Activated naive CD4-positive, alpha-beta T cell (primary cell): ENCODE measurements at places on chromosomes 5 and 9.

GRCh38 chr5:158143081-158143480 lies 284.1 kb upstream of the CLINT1 start:
- no peak for DNase-seq

- no peak for DNase-seq
Observed at GRCh38 chr9:89465001-89465451, 32.9 kb downstream of the SEMA4D start.

- no peak for DNase-seq
Observed at GRCh38 chr9:130936285-130937117, 2.5 kb downstream of the FIBCD1 start.

- no peak for DNase-seq
Observed at GRCh38 chr9:92740009-92740408, 24.6 kb downstream of the BICD2 start.

DNA sequence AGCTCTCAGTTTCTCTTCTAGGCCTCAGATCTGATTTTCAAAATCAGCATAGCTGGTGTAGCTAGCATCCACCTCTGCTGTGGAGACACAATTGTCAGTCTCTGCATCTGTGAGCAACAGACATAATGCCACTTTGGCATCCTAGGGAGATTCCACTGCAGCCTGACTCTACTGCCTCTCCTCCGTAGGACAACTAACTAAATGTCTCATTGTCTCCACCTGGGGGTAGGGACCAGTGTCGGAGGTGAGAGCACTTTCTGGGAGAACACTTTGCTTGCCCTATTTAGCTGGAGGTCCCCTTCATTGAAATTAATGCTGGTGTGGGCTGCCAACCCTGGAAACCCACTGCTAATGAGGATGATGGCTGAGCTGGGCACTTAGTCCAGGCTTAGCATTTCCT lies 1.4 kb downstream of the PPP3R2 start:
- DNase-seq = no peak

- no peak for DNase-seq
Observed at GRCh38 chr5:98463676-98464075, 309.8 kb upstream of the RGMB start.

DNA sequence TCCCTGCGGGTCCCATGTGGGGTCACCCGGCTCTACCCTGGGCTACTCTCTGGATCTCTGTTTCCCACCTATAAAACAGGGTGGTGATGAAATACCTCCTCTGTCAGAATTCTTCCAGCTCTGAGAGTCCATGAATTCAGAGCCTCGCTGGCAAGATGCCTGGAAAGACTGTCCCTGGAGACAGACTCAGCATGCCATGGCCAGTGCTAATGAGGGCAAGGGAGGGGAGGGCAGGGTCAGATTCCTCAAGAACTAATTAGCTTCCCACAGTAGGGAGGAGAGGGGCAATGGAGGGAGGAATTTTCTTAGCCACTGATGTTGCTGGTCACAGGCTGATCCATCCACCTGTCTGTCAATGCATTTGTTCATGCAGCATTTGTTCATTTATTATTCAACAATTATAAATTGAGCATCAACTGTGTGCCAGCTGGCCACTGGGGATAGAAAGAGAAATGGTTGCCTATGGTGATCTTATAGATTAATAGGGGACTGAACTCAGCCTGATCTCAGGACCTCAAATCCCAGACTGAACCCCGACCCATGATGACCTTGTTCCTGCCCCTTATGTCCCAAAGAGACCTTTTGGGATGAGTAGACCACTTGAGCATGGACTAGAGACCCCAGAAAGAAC lies 4.7 kb downstream of the SYNPO start:
- DNase-seq = no peak

GRCh38 chr5:56286015-56286884 lies 53.1 kb upstream of the ANKRD55 start:
- DNase-seq = no peak

- DNase-seq = no peak
Observed at GRCh38 chr9:2116073-2116472, 100.9 kb downstream of the SMARCA2 start.

GRCh38 chr5:65704621-65705239 lies 17.2 kb downstream of the SGTB start:
- no peak for DNase-seq

GRCh38 chr5:67341478-67341877 lies 144.9 kb upstream of the CD180 start:
- DNase-seq = no peak

DNA sequence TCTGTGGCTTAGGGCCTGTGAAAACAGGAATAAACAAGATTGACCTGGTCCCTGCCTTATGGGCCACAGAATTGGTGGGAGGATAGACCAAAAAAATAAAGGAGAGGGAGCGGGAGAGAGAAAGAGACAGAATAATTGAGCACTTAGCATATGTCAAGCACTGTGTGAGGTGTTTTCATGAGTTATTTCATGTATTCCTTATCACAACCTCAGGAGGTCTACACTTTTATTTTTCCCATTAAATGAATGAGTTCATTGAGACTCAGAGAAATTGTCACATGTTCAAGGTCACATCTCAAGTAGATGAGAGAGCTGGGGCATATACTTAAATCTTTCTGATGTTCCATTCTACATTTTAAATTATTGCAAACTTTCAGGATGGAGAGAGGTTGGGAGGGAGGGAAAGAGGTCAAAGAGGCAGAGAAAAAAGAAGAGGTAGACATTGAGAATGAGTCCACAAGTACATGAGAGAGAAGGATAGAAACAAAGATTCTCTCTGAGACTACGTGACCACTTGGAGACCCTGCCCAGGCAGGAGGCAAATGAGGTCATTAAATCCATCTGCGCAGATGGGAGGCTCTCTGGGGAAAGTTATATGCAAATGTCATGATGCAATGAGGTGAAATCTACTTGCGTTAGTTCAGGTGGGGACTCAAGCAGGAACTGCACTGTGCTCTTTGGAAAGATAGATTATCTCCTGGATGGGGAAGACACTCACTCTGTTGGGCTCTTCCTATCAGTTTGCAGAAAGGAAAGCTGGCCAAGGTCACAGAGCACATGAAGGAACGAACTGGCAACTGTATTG lies 241.5 kb downstream of the PAPPA start:
- no peak for DNase-seq

GRCh38 chr5:1541702-1542400 lies 18.1 kb upstream of the LPCAT1 start:
- DNase-seq = no peak

GRCh38 chr9:106450549-106450948 lies 412.4 kb upstream of the ZNF462 start:
- DNase-seq = no peak

DNA sequence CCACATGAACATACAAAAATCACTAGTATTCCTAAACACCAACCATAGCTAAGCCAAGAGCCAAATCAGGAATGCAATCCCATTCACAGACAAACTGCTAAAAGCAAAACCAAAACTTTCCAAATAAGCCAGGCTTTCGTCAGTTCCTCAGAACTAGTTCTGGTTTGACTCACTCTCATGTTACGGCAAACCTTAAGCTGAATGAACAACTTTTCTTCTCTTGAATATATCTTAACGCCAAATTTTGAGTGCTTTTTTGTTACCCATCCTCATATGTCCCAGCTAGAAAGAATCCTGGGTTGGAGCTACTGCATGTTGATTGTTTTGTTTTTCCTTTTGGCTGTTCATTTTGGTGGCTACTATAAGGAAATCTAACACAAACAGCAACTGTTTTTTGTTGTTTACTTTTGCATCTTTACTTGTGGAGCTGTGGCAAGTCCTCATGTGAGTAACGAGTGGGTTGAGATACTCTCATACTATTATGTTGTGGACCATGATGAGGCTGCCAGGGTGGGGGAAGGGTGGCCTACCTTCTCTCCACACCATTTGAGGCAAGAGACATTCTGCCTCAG lies at the start of gene PDCD1LG2:
Gene PDCD1LG2 (plus strand): TSS at position 172 of the 572 bp plus-strand sequence. CDS start 12,016 bp downstream, outside the sequence.
- DNase-seq = no peak

GRCh38 chr5:81895307-81895706 lies 76.5 kb upstream of the ATG10 start:
- DNase-seq = no peak

GRCh38 chr5:117107859-117108258 lies 533.2 kb upstream of the SEMA6A start:
- no peak for DNase-seq

DNA sequence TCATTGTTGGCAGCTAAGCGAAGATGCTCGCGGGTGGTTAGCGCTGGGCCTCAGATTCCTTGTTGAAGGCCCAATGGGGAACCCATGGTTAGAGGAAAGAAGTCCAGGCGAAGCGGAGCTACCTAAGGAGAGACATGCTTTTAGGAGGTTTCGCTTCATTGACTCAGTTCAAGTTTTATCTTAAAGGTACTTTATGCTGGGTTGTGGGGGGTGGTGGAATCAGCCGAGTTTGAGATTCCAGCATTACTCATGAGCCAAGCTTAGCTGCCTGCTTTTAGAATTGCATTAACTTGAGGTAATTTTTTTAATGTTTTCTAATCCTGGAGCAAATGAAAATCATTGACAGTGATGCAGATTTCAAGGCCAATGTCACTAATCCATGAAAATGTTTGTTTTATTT lies 16.1 kb downstream of the MEGF10 start:
- DNase-seq = no peak

- no peak for DNase-seq
Observed at GRCh38 chr5:150632305-150633160, 7.9 kb upstream of the SYNPO start.

DNA sequence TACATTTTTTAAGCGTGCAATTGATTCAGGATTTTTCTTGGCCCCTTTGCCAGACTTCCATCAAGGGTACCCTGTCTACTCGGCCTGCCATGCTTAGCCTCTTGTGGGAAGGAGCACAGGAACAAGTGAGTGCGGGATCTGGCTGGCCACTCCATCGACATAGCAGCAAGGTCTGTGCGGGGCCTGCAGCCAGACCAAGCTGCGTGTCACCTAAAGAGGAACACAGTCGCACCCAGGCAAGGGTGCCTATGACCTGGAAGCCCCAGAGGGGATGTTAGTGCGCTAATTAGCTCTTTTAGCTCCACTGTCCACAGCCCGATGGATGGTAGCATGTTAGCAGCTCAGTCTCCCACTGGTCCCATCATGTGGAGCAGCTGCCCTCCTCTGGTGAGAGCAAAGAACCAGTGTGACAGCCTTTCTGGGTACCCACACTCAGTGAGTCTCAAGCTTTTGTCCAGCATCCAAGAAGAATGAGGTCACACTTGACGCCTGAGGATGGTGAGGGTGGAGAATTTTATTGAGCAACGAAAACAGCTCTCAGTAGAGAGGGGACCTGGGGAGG lies 38.7 kb downstream of the FTMT start:
- DNase-seq = no peak

- DNase-seq = no peak
Observed at GRCh38 chr5:109788596-109788995, 98.9 kb downstream of the MAN2A1 start.

DNA sequence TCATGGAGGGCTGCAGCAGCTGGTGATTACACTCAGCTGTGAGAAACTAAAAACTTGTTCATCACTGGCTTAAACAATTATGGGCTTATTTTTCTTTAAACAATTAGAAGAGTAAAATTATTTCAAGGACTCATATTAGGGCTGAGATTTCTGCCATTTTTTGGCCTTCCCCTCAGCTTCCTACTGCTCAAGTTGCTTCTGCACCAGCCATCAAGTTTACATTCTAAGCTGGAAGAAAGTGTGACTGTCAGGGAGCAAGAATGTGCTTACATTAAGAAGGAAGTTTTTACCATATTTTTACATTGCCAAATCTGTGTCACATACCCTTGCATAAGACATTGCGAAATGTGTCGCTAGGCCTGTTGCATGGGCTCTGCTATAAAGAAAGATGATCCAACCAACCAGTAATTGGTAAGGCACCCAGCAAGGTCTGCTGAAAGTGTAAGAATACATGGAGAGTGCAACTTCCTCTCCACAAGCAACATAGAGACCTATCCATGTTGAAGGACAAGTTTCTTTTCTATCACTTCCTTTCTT lies 260.3 kb upstream of the CDH10 start:
- no peak for DNase-seq

- no peak for DNase-seq
Observed at GRCh38 chr5:141485321-141486055, 658 bp downstream of the PCDHGC4 start.

GRCh38 chr5:16754601-16755000 lies 137.8 kb upstream of the RETREG1 start:
- no peak for DNase-seq

GRCh38 chr9:107486674-107487520 lies 2.7 kb downstream of the KLF4 start:
- no peak for DNase-seq

DNA sequence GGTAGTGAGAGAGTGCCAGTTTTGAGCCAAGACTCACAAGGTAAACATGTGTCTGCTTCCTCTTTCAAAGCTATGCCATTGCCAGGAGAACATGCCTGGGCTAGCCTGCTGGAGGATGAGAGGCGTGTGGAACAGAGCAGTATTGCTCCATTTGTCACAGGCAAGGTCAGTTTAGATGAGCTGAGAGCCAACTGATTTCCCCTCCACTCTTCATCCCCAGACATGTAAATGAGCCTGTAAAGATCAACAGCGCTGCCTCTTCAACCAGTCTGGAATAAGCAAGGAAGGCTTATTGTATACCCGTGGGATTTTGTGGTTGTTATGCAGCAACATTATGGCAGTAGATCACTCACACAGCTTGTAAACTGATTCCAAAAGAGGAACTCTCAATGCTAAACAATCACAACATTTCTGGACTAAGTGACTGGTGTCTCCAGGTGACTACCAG lies 8.2 kb upstream of the GDNF start:
- no peak for DNase-seq

DNA sequence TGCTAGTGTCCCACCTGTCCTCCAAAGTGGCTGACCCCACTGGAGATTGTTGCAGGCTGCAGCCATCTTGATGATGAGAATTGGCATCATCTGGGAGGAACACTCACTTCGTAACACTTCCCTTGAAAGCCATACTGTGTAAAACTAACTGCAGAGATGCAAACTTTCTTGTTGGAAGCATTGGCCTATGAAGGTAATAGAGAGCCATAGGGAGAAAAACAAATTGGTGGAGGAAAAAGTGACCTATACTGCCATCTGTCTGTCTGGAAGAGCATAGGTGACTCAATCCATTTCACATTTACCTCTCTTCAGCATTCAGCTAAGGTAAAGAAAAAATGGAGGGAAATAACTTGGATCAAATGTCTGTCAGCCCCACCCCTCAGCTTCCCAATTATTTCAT lies 473.4 kb downstream of the NTRK2 start:
- no peak for DNase-seq

DNA sequence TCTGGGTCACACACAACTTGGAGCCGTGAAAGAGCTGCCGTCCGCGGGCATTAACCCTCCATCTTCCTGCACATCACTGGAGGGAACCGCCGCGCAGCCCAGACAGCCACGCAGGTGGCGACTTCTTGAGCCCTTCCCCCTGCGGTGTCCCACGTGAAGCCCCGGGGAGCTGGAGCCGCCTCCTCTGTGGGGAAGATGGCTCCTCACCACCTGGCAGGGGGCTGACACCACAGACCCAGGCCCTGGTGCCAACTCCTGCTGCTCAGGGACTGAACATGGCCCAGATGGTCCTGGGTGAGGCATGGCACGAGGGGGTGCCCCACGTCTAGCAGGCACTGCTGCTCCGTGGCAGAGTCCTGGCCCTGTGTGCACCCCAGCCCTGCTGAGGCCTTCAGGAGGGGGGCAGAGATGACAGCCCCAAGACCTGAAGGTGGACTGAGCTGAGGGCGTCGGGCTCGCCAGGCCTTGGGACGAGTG lies 38.9 kb downstream of the NDUFS6 start:
- DNase-seq = no peak

GRCh38 chr5:128199104-128199503 lies 115.5 kb downstream of the SLC12A2 start:
- DNase-seq = no peak
